ENCODE measurements at places on chromosomes 2 and 18. TPM values are rescaled to one million over a fixed set of nuclear protein-coding genes. Genes with fewer than 3 reads are reported as not detected.
A peak's percentile ranks its signal among the peaks of the same experiment; 100 is the strongest.

GRCh38 chr2:76930056-76930744 lies 592.0 kb downstream of the LRRTM4 start:
- H3K4me1 ChIP-seq = no peaks in the 10 kb centered on the region
- DNase-seq = no peak

- H3K27me3 ChIP-seq = peaks cover 70% of the 10 kb centered on the region
- H3K4me1 ChIP-seq = no peaks in the 10 kb centered on the region
- H3K27ac ChIP-seq = no peak overlapping the region
- no peaks in the 10 kb centered on the region for H3K36me3 ChIP-seq
Measured at GRCh38 chr18:48200631-48201336, 208.4 kb downstream of the ZBTB7C start.

- H3K36me3 ChIP-seq = no peaks in the 10 kb centered on the region
- DNase-seq = no peak
- no peak overlapping the region for H3K4me3 ChIP-seq
- H3K27me3 ChIP-seq = peaks cover 20% of the 10 kb centered on the region
Measured at GRCh38 chr2:31163011-31163539, 24.8 kb upstream of the GALNT14 start.

GRCh38 chr2:139925903-139926302 lies 1145.7 kb upstream of the NXPH2 start:
- no peak overlapping the region for H3K4me3 ChIP-seq
- H3K27me3 ChIP-seq = peaks cover 2% of the 10 kb centered on the region
- no peaks in the 10 kb centered on the region for H3K36me3 ChIP-seq
- DNase-seq = no peak
- no peaks in the 10 kb centered on the region for H3K4me1 ChIP-seq

DNA sequence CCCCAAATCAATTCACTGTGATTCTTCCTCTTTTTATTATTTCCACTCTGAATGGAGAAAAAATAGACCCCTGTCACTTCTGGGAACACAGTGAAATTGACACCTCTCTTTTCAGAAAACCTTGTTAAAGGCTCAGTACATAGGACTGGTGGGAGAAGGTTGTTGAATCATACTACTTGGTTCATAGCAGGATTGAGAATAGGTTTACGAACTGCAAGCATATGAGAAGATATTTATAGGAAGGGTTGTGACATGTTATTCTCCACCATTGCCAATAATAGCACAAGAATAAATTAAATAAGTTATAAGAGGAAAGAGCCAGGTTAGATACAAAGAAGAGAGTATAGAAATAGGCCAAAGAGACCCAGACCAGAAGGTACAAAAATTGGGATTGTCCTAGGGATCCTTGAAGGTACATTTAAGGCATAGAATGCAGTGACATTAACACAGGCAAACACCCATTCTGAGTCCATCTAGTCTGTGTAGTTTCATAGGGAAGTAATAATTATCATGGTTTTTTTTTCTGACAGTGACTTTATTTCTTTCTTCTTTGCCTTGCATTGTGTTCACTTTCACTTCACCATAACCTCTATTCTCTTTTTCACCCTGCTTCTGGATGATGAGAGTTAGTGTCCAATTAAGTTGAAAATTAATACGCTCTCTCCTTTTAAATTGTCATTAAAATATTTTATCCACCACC lies 21.8 kb upstream of the SERPINE2 start:
- H3K36me3 ChIP-seq = no peaks in the 10 kb centered on the region
- H3K4me1 ChIP-seq = no peaks in the 10 kb centered on the region
- no peak for DNase-seq
- no peak overlapping the region for H3K4me3 ChIP-seq

Gene ASXL3
- total RNA-seq = 10.1 TPM

Gene POTEC
- not detected for total RNA-seq

GRCh38 chr2:222690564-222691200 lies 19.2 kb downstream of the MOGAT1 start:
- DNase-seq = peak; percentile 89
- no peaks in the 10 kb centered on the region for H3K36me3 ChIP-seq
- peaks cover 8% of the 10 kb centered on the region for H3K4me1 ChIP-seq

- no peak overlapping the region for H3K4me3 ChIP-seq
- DNase-seq = no peak
- H3K27me3 ChIP-seq = no peaks in the 10 kb centered on the region
- no peaks in the 10 kb centered on the region for H3K4me1 ChIP-seq
- H3K36me3 ChIP-seq = peaks cover 44% of the 10 kb centered on the region
- H3K27ac ChIP-seq = no peak overlapping the region
Measured at GRCh38 chr2:201275069-201275468, 14.7 kb downstream of the CASP8 start.

DNA sequence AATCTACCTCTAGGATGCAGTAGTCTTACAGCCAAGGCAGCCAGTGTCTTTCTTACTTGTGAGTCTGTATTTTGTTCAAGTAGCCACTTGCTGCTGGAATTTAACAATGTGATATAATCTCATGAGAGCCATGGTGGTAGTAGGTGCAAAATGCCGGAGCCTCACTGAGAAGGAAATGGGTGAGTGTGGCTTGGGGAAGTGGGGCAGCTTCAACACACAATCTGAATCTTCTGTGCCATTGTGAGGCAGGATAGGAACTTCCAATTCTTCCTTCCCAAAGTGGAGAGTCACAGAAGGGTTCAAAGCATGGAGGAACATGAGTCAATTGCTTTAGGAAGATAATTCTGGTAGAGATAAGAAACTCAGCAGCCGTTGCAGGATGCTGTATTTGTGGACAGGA lies 158.7 kb upstream of the APCDD1 start:
- DNase-seq = no peak
- H3K36me3 ChIP-seq = no peaks in the 10 kb centered on the region
- peaks cover 31% of the 10 kb centered on the region for H3K4me1 ChIP-seq
- H3K27me3 ChIP-seq = peaks cover 3% of the 10 kb centered on the region
- H3K27ac ChIP-seq = no peak overlapping the region

Gene DSG4
- total RNA-seq = not detected

Gene FEV
- not detected for total RNA-seq

- no peak for DNase-seq
- H3K27me3 ChIP-seq = no peaks in the 10 kb centered on the region
- H3K27ac ChIP-seq = peak overlapping the region; percentile 100
- peak overlapping the region; percentile 99 for H3K4me3 ChIP-seq
Measured at GRCh38 chr2:24970483-24971285, 1.1 kb downstream of the DNAJC27 start.

DNA sequence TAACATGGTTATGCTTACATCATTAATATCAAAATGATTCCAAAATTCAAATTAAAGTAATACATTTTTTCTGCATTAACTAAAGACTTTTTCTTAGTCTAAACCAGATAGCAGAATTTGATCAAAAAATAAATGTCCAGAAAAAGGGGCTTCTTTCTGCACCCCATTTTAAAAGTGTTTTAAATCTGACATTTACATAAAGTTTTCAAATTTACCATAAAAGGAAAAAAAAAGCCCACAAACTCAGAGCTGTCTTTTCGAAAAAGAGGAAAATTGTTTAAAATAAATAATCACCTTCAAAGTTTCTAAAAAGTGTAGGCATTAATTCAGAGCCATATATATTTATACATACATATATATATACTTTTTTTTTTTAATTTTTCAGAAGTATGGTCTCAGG lies 1.5 kb downstream of the FASTKD1 start:
- no peak overlapping the region for H3K27ac ChIP-seq
- peaks cover 14% of the 10 kb centered on the region for H3K4me1 ChIP-seq
- H3K27me3 ChIP-seq = no peaks in the 10 kb centered on the region

GRCh38 chr2:88866756-88867155 lies 175.3 kb downstream of the RPIA start:
- H3K36me3 ChIP-seq = no peaks in the 10 kb centered on the region
- H3K27ac ChIP-seq = no peak overlapping the region
- no peak for DNase-seq

DNA sequence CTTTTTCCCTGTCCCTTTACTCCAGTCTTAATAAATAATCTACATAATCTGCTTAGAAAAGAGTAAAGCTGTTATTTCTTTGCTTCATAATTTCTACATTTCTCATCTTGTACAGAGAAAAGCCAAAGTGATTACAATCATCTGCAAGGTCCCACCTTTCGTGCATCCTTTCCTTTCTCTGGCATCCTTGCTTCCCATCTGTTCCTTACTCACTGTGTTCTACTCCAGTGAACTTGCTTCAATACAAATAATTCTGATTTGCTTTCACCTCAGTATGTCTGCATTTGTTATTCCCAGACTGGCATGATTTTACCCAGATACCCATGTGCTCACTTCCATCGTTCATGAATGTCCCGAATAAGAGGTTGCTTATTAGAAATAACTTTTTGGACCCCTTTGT lies 99.4 kb upstream of the DSEL start:
- no peak overlapping the region for H3K4me3 ChIP-seq
- peaks cover 6% of the 10 kb centered on the region for H3K36me3 ChIP-seq
- peaks cover 5% of the 10 kb centered on the region for H3K4me1 ChIP-seq

- no peak overlapping the region for H3K4me3 ChIP-seq
- no peaks in the 10 kb centered on the region for H3K27me3 ChIP-seq
- no peak for DNase-seq
- peaks cover 14% of the 10 kb centered on the region for H3K36me3 ChIP-seq
- H3K27ac ChIP-seq = no peak overlapping the region
- peaks cover 4% of the 10 kb centered on the region for H3K4me1 ChIP-seq
Measured at GRCh38 chr18:10878703-10879102, 270.7 kb downstream of the PIEZO2 start.

GRCh38 chr18:63314062-63314790 lies 5.3 kb downstream of the BCL2 start:
- peaks cover 2% of the 10 kb centered on the region for H3K27me3 ChIP-seq
- DNase-seq = no peak
- H3K4me1 ChIP-seq = peaks cover 20% of the 10 kb centered on the region
- H3K27ac ChIP-seq = no peak overlapping the region
- no peak overlapping the region for H3K4me3 ChIP-seq
- no peaks in the 10 kb centered on the region for H3K36me3 ChIP-seq

DNA sequence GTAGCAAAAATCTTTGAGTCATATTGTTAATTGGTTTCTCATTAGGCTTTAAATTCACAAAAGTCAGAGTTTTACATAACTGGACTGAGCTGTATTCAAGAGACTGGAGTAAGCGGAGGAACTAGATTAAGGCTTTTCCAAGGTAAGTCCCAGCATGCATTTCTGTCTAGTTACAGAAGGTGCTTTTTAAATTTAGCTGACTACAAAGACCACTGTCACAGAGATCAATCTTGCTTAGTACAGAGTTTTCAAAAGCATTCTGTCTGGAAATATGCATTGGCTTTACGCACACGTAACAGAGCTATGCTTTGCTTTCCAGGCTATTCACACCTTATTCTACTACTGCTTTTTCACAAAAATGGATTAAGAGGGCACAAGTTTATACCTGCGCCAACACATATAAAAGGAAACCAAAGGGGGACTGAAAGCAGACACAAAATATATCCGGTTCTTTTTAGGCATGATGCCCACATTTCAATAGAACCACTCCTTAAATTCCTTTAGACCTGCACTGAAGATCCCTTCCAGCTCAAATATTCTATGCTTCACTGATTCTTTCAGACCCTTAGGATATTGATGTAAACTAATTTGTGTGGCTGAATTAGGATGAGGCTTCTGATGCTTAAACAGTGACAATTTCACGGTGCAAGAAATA lies 560.7 kb upstream of the CRIM1 start:
- no peaks in the 10 kb centered on the region for H3K4me1 ChIP-seq
- H3K27me3 ChIP-seq = peaks cover 23% of the 10 kb centered on the region
- H3K27ac ChIP-seq = no peak overlapping the region
- no peaks in the 10 kb centered on the region for H3K36me3 ChIP-seq

Gene LRATD1
- total RNA-seq = not detected

Gene MXD1
- total RNA-seq = 8.2 TPM

Gene KLHL30
- 1.2 TPM for total RNA-seq

GRCh38 chr2:204691911-204692510 lies 146.7 kb downstream of the PARD3B start:
- H3K36me3 ChIP-seq = peaks cover 16% of the 10 kb centered on the region
- no peak overlapping the region for H3K27ac ChIP-seq
- no peaks in the 10 kb centered on the region for H3K27me3 ChIP-seq
- no peak for DNase-seq
- no peak overlapping the region for H3K4me3 ChIP-seq

GRCh38 chr2:174969091-174969734 lies 36.0 kb downstream of the CHN1 start:
- no peak overlapping the region for H3K27ac ChIP-seq
- H3K4me3 ChIP-seq = no peak overlapping the region
- H3K27me3 ChIP-seq = no peaks in the 10 kb centered on the region

- H3K36me3 ChIP-seq = no peaks in the 10 kb centered on the region
- no peak for DNase-seq
- no peak overlapping the region for H3K4me3 ChIP-seq
- no peak overlapping the region for H3K27ac ChIP-seq
- peaks cover 7% of the 10 kb centered on the region for H3K27me3 ChIP-seq
Measured at GRCh38 chr2:227404585-227405271, 17.0 kb upstream of the SCYGR1 start.

- no peak overlapping the region for H3K4me3 ChIP-seq
- no peaks in the 10 kb centered on the region for H3K27me3 ChIP-seq
- H3K4me1 ChIP-seq = peaks cover 58% of the 10 kb centered on the region
Measured at GRCh38 chr2:54565551-54565950, 109.4 kb downstream of the SPTBN1 start.

Gene LYPD6
- 2.1 TPM for total RNA-seq

DNA sequence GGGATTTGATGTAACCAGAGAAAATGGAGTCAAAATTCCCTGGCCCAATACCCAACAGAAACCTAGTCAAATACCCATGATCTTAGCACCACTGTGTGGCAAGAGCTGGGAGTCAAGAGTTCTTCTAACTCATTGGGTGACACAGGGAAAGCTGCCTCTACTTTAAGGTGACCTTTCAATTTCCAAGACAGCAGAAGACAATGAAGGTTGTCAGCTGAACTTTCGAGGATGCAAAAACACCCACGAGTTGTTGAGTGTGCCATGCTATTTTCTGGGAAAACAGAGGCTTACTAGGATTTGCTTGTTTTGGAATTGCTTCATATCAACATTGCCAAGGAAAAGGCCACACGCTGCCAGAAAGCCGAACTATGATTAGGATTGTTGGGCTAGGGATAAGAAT lies 61.6 kb upstream of the CYRIA start:
- no peak for DNase-seq
- H3K4me3 ChIP-seq = no peak overlapping the region
- no peak overlapping the region for H3K27ac ChIP-seq
- H3K36me3 ChIP-seq = no peaks in the 10 kb centered on the region

Gene CPLX4
- total RNA-seq = not detected

GRCh38 chr2:99651930-99652670 lies 162.3 kb upstream of the REV1 start:
- no peaks in the 10 kb centered on the region for H3K27me3 ChIP-seq
- no peak overlapping the region for H3K4me3 ChIP-seq
- peaks cover 49% of the 10 kb centered on the region for H3K36me3 ChIP-seq
- peaks cover 56% of the 10 kb centered on the region for H3K4me1 ChIP-seq
- DNase-seq = peak; percentile 48
- H3K27ac ChIP-seq = peak overlapping the region; percentile 62

Gene GPR17
- not detected for total RNA-seq

GRCh38 chr18:42632801-42633200 lies 482.7 kb downstream of the RIT2 start:
- H3K36me3 ChIP-seq = no peaks in the 10 kb centered on the region
- H3K4me1 ChIP-seq = no peaks in the 10 kb centered on the region
- H3K4me3 ChIP-seq = no peak overlapping the region
- DNase-seq = no peak

GRCh38 chr2:135800513-135801460 lies 36.2 kb downstream of the LCT start:
- H3K36me3 ChIP-seq = no peaks in the 10 kb centered on the region
- H3K27me3 ChIP-seq = no peaks in the 10 kb centered on the region
- H3K27ac ChIP-seq = no peak overlapping the region
- DNase-seq = peak; percentile 64
